CD4-positive, alpha-beta memory T cell (primary cell): ENCODE measurements at places on chromosomes 12 and 14. TPM values are rescaled to one million over a fixed set of nuclear protein-coding genes. Genes with fewer than 3 reads are reported as not detected.

DNA sequence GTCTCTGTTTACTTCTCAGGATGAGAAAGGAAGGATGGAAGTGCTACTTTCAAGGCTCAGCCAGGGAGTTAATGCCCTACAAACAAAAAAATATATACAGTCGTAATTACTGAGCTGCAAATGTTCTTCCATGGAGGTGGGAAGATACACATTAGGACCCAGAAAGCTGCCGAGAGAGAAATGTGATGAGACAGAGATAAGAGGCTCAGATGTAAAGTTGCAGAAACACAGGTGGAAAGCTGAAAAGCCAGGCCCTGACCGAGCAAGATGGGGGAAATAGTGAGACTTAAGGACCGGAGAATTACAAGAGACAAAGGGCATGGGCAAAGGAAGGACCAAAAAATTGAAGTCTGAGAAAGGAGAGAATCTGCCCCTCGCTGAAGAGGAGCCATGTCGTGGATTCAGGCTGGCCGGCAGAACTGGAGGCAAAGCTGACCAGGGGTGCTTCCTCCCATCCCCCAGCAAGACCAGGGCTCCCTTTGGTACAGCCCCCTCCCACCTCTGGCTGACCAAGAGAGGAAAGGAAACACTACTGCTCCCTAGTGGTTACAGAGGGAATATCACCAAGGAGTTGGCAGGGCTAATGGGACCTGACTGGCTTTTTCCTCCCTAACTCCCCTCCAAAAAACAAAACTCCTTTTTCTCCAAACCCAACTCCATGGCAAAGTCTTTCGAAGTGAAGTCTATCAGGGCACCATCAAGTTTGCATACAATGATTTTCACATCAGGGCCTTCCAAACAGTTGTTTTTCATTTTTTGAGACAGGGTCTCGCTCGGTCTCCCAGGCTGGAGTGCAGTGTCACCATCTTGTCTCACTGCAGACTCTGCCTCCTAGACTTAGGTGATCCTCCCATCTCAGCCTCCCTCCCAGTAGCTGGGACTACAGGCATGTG lies 12.1 kb downstream of the ZFHX2 start:
- H3K27me3 ChIP-seq = no peaks in the 10 kb centered on the region
- DNase-seq = peak; percentile 37
- H3K36me3 ChIP-seq = no peaks in the 10 kb centered on the region
- no peaks in the 10 kb centered on the region for H3K4me1 ChIP-seq
- H3K4me3 ChIP-seq = no peak overlapping the region

DNA sequence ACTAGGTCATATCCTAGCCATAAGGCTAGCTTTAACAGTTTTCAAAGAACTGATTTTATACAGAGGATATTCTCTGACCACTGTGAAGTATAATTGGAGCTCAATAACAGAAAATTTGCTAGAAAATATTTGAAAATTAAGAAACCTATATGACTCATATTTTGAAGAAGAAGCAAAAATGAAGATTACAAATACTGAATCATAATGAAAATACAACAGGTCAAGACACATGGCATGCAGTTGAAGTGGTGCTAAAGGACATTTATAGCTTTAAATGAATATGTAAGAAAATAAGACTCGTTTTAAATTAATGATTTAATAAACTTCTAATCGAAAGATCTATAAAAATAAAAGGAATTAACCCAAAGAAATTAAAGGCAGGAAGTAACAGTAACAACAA lies 1234.6 kb downstream of the SLC16A7 start:
- no peaks in the 10 kb centered on the region for H3K27me3 ChIP-seq
- no peak overlapping the region for H3K4me3 ChIP-seq
- no peaks in the 10 kb centered on the region for H3K4me1 ChIP-seq
- no peak overlapping the region for H3K27ac ChIP-seq

GRCh38 chr14:56903304-56903969 lies 93.2 kb upstream of the OTX2 start:
- H3K4me3 ChIP-seq = no peak overlapping the region
- no peaks in the 10 kb centered on the region for H3K4me1 ChIP-seq
- H3K27me3 ChIP-seq = no peaks in the 10 kb centered on the region

- no peaks in the 10 kb centered on the region for H3K36me3 ChIP-seq
- H3K4me1 ChIP-seq = no peaks in the 10 kb centered on the region
- no peak overlapping the region for H3K4me3 ChIP-seq
Observed at GRCh38 chr14:60684203-60684602, 34.9 kb upstream of the SIX1 start.

DNA sequence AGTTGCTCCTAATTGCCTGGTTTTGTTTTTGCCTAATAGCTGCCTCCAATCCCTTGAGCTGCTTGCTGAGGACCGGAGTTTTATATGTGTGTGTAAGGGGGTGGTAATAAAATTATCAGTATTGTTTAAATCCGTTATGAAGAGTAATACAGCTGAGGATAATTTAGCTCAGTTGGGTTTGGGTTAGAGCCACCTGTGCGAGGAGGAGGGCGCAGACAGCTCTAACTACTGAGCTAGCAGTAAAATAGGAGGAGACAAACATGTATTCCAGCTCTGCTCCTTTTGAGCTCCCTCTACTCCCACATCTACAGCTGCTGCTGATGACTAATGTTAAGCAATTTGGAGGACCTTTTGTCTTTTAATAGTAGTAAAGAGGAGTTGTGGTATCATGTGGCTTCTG lies 61.5 kb downstream of the SPATS2 start:
- no peak for DNase-seq
- H3K27ac ChIP-seq = no peak overlapping the region
- H3K4me3 ChIP-seq = no peak overlapping the region
- H3K4me1 ChIP-seq = no peaks in the 10 kb centered on the region
- no peaks in the 10 kb centered on the region for H3K36me3 ChIP-seq
- no peaks in the 10 kb centered on the region for H3K27me3 ChIP-seq

- H3K36me3 ChIP-seq = no peaks in the 10 kb centered on the region
- no peaks in the 10 kb centered on the region for H3K27me3 ChIP-seq
- DNase-seq = no peak
- no peak overlapping the region for H3K27ac ChIP-seq
- H3K4me3 ChIP-seq = no peak overlapping the region
Observed at GRCh38 chr14:53401646-53402045, 248.5 kb upstream of the DDHD1 start.

- no peaks in the 10 kb centered on the region for H3K4me1 ChIP-seq
- no peaks in the 10 kb centered on the region for H3K36me3 ChIP-seq
- no peaks in the 10 kb centered on the region for H3K27me3 ChIP-seq
- no peak overlapping the region for H3K27ac ChIP-seq
Observed at GRCh38 chr14:59564366-59564765, 12.2 kb downstream of the CCDC175 start.

DNA sequence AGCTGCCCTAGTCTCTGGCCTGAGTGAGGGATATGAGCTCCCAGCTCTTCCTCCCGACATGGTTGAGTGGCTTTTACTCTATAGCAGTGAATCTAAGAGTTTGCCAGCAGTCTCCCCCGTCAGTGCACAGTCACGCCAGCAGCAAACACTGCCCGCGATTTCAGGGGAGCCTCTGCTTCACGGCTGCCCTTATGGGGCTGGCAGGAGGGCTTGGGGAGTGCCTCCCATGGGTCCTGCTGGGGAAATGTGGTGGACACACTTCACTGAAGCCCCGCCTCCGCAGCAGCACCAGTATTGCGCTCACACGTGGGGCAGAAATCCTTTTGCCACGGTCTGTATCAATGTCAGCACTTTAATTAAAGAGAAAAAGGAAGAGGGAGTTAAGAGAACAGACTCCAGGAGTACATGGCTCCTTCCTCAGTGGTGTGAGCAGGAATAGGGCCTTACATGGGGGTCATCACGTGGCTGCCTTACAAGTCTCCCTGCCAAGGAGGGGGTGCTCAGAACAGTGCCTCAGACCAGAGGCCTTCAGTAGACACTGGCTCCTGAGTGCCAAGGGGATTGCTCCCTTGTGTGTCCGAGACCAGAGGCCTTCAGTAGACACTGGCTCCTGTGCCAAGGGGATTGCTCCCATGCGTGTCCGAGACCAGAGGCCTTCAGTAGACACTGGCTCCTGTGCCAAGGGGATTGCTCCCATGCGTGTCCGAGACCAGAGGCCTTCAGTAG lies 55.7 kb downstream of the SFSWAP start:
- no peak overlapping the region for H3K4me3 ChIP-seq
- peaks cover 61% of the 10 kb centered on the region for H3K36me3 ChIP-seq
- no peak overlapping the region for H3K27ac ChIP-seq
- H3K4me1 ChIP-seq = no peaks in the 10 kb centered on the region

DNA sequence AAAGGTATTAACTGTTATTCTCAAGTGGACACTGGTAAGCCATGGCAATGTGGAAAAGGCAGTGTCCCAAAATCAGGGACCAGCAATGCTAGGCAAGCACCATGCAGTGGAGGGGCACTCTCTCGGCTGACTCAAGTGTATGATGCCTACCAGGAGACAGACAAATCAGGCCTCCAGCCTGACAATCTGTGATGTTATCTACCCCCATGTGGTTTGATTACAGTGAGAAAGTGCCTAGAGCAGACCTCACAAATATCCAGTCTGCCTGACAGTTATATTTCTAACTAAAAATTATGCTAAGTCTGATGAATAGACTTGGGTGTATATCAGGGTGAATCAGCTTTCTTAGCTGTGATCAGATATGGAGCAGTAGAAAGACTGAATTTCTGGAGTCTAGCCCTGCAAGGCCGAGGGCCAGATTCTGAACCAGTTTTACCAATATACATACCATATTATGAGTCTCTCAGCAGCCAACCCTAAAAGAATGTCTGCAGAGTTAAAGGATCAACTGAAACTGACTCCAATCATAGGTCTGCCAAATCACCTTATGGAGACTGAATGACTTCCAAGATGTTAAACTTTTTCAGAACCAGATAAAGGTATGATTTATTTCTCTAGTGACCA lies 3.2 kb downstream of the PLBD1 start:
- no peaks in the 10 kb centered on the region for H3K4me1 ChIP-seq
- no peak overlapping the region for H3K27ac ChIP-seq
- no peaks in the 10 kb centered on the region for H3K27me3 ChIP-seq

DNA sequence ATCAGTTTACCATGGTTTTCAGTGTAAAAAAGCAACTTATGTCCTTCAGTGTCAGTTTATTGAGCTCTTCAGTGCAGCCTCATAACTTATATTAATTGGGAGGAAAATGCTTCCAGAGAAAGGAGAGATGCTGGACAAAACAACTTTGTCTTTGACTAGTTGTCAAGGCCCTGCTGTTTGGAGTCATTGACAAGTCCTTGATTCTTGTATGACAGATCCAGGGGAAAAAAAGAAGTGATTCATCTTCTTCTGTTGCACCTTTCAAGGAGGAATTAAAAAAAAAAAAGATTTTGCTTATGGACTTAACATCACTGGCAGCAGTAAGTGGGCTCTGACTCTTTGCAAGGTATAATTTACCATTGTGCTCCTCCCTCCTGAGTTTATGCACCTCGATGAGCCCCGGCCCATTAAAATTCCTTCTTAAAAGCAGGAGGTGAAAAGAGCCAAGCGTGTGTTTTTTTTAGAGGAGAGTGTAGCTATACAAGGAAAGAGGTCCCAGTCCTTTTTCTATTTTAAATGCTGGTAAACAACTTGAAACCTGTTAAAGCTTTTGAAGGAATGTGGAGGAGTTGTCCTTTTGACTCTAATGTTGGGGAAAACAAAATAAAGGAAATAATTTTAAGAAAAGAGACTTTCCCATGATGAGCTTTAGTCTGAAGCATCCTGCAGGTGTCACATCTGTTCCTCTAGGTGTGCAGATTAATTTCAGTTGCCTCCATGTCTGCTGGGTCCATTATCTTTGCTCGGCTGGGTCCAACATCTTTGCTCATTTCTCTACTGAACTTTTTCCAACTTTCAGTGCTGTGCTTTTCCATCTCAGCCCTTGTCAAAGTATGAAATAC lies 431.6 kb downstream of the RAD51B start:
- no peak overlapping the region for H3K27ac ChIP-seq
- no peak overlapping the region for H3K4me3 ChIP-seq
- no peaks in the 10 kb centered on the region for H3K27me3 ChIP-seq
- peaks cover 44% of the 10 kb centered on the region for H3K4me1 ChIP-seq

GRCh38 chr12:1934831-1935230 lies 16.4 kb upstream of the CACNA2D4 start:
- DNase-seq = no peak
- H3K27me3 ChIP-seq = no peaks in the 10 kb centered on the region
- no peak overlapping the region for H3K27ac ChIP-seq
- no peaks in the 10 kb centered on the region for H3K36me3 ChIP-seq
- no peak overlapping the region for H3K4me3 ChIP-seq

- no peak overlapping the region for H3K4me3 ChIP-seq
- no peaks in the 10 kb centered on the region for H3K4me1 ChIP-seq
- no peaks in the 10 kb centered on the region for H3K27me3 ChIP-seq
Observed at GRCh38 chr12:119885549-119885948, 8.4 kb upstream of the CIT start.

GRCh38 chr12:120364487-120364886 lies 4.5 kb downstream of the MSI1 start:
- H3K36me3 ChIP-seq = no peaks in the 10 kb centered on the region
- H3K4me1 ChIP-seq = peaks cover 9% of the 10 kb centered on the region
- no peak overlapping the region for H3K4me3 ChIP-seq
- DNase-seq = no peak
- H3K27me3 ChIP-seq = peaks cover 21% of the 10 kb centered on the region

DNA sequence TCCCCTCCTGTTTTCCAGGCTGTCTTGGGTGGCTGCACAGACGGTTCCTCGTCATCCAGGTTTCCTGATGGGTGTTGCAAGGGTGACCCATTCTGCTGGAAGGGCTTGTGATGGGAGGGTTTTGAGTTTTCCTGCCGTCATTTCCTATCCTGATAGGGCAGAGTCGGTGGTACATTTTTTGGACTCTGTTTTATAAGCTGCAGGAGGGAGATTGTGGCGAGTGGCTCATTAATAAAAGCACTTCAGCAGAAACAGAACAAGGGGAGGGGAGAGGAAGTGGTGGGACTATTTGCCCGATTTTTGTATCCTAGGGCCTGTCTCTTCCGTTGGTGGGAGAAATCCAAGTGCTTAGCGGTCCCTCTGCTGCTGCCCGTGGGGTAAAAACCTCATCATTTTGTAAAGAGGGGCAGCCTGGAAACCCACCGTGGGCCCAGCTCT lies 40.0 kb downstream of the TSPAN9 start:
- H3K4me3 ChIP-seq = no peak overlapping the region
- H3K27ac ChIP-seq = no peak overlapping the region
- H3K4me1 ChIP-seq = peaks cover 5% of the 10 kb centered on the region
- no peaks in the 10 kb centered on the region for H3K36me3 ChIP-seq

The YEATS4 gene
- 19.6 TPM for total RNA-seq

The PTPRB gene
- not detected for total RNA-seq

The INHBC gene
- not detected for total RNA-seq

The CCDC196 gene
- not detected for total RNA-seq

The CCDC175 gene
- total RNA-seq = not detected

The AEBP2 gene
- 58.5 TPM for total RNA-seq

The C1RL gene
- total RNA-seq = 33.6 TPM

The IRAK3 gene
- total RNA-seq = 0.44 TPM

The GPR137C gene
- not detected for total RNA-seq

The POTEM gene
- total RNA-seq = not detected
